Hepatocyte (in vitro differentiated cells): ENCODE measurements at places on chromosomes 2 and 18. TPM values are rescaled to one million over a fixed set of nuclear protein-coding genes. Genes with fewer than 3 reads are reported as not detected.
A peak's percentile ranks its signal among the peaks of the same experiment; 100 is the strongest.

- no peaks in the 10 kb centered on the region for H3K27me3 ChIP-seq
- no peak for DNase-seq
- H3K36me3 ChIP-seq = no peaks in the 10 kb centered on the region
These were observed 319.9 kb downstream of the TSN start for GRCh38 chr2:122075381-122075780.

GRCh38 chr2:82511894-82512293, 1947.2 kb downstream of the SUCLG1 start:
- no peak for DNase-seq
- H3K4me3 ChIP-seq = no peak overlapping the region
- no peak overlapping the region for H3K27ac ChIP-seq
- H3K27me3 ChIP-seq = no peaks in the 10 kb centered on the region
- H3K4me1 ChIP-seq = no peaks in the 10 kb centered on the region
- H3K36me3 ChIP-seq = no peaks in the 10 kb centered on the region

DNA sequence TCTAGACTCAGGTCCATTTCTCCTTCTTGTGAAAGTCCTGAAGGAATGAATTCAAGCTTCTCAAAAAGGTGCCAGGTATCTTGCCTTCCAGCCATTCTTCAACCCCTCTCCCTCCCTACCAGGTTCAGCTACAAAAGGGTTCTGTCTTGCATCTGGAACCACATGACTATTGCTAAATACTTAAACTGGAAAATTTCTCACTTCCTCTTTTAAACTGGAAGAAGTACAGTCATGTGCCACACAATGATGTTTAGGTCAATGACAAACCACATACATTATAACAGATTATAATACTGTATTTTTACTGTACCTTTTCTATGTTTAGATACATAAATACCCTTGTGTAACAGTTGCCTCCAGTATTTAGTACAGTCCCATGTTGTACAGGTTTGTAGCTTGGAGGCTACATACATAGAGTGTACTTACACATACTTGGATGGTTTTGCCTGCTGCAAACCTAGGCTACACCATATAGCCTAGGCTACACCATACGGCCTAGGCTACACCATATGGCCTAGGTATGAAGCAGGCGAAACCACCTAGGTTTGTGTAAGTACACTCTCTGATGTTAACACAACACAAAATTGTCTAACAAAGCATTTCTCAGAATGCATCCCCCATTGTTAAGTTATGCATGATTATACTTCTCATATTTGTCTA, 142.0 kb upstream of the DNMT3A start:
- no peak overlapping the region for H3K27ac ChIP-seq
- H3K36me3 ChIP-seq = no peaks in the 10 kb centered on the region
- peaks cover 35% of the 10 kb centered on the region for H3K4me1 ChIP-seq
- no peak for DNase-seq

Gene SH3BP4
- 32.0 and 35.9 TPM in 2 replicates for total RNA-seq

- H3K4me1 ChIP-seq = peaks cover 25% of the 10 kb centered on the region
- peak; percentile 37 for DNase-seq
- no peak overlapping the region for H3K4me3 ChIP-seq
- H3K27me3 ChIP-seq = no peaks in the 10 kb centered on the region
- peak overlapping the region; percentile 68 for H3K27ac ChIP-seq
These were observed 40.5 kb downstream of the MYO5B start for GRCh38 chr18:50154420-50154819.

DNA sequence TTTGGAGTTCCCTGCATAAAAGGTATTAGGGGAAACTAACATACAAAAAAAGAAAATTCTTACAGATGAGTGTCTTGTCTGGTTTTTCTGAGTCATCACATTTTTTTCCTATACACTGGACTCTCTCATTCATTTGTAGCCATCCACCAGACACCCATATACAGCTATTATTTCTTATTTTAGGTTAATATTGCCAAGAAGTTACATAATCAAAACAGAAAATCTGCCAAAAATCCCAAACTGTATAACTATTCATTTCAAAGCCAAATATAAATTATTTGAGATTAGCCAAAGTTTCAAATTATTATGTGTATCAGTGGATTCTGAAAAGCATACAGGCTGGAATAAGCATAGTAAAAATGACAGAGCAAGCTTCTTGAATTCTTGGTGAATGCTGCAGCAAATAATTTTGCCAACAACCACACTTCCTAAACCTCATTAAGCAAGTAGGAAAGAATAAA, 191.2 kb downstream of the NCKAP5 start:
- H3K4me1 ChIP-seq = no peaks in the 10 kb centered on the region
- H3K36me3 ChIP-seq = no peaks in the 10 kb centered on the region
- no peak overlapping the region for H3K27ac ChIP-seq
- DNase-seq = no peak
- no peaks in the 10 kb centered on the region for H3K27me3 ChIP-seq

DNA sequence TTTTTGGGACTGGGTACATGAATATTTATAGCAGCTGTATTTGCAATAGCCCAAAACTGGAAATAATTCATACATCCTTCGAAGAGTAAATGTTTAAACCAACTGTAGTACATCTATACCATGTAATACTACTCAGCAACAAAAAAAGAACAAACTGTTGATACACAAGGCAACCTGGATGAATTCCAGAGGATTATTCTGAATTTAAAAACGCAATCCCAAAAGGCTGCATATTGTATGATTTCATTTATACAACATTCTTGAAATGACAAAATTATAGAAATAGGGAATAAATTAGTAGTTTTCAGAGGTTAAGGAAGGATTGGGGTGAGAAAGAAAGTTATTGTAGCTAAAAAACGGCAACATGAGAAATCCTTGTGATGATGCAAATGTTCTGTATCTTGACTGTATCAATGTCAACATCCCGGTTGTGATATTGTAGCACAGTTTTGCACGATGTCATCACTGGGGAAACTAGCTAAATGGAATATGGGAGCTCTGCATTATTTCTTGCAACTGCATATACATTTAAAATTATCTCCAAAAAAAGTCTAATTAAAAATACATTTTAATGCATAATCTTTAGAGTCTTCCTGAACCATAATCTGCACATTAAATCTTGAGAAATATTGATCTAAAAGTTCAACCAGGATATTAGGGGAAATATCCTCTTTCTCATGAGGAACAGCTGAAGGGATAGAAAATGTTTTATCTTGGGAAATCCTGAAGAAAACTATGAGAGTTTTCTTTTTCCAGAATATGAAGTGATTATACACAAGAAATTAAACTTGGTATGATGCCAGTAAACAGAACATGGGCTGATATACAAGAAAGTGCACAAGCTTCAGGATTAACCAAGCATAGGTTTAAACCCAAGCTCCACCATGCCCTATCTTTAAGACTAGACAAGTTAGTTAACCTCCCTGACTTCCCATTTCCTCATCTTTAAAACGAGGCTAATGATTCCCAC, 21.9 kb downstream of the EVA1A start:
- H3K27ac ChIP-seq = no peak overlapping the region
- H3K4me3 ChIP-seq = no peak overlapping the region
- no peaks in the 10 kb centered on the region for H3K4me1 ChIP-seq
- DNase-seq = no peak
- no peaks in the 10 kb centered on the region for H3K27me3 ChIP-seq

Gene SERPINB3
- total RNA-seq = 0.17 TPM in 1 of 2 replicates, not detected in the other
